ENCODE measurements at places on chromosomes 12 and 14. TPM values are rescaled to one million over a fixed set of nuclear protein-coding genes. Genes with fewer than 3 reads are reported as not detected.

DNA sequence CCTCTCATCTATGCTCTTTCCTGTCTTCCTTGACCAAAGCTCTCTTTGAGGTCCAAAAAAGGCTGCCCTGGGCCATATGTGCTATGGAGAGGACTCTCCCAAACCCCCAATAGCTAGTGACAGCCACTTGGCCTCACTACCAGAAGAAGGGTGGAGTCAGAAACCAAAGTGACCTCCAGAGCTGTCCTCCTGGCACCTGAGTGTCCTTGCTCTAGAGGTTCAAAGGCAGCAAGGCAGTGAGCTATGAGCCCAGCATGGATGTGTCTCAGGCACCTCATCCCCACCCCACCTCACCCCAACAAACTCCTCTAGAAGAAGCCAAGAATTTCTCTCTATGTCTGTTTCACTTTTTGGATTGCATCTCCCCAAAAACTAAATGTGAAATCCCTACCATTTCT is 4.1 kb upstream of the AQP5 start:
- no peak for DNase-seq

DNA sequence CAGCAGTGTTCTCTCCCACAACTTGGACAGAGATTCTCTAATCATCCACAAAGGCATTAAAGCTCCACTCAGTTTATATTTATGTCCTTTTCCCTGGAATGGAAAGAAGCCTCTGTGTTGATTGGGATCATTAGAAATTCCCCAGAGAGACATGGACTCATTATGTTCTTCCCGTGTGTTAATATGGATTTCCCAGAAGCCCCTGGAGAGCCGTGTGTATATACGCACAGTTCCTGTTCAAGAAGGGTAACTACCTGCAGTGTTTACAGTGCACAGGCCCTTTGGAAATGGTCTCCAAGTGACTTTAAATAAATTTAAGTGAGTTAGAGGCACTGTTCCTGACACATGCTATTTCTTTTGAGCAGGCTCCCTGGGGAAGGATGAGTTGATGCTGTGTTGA is 428.0 kb upstream of the TMTC1 start:
- DNase-seq: no peak

- no peak for DNase-seq
These were observed 264.6 kb downstream of the NELL2 start for GRCh38 chr12:44611538-44611937.

NDUFA12 gene
- 127 TPM for total RNA-seq

SLC5A8 gene
- not detected for total RNA-seq
